ENCODE measurements at places on chromosomes 2 and 18.

DNA sequence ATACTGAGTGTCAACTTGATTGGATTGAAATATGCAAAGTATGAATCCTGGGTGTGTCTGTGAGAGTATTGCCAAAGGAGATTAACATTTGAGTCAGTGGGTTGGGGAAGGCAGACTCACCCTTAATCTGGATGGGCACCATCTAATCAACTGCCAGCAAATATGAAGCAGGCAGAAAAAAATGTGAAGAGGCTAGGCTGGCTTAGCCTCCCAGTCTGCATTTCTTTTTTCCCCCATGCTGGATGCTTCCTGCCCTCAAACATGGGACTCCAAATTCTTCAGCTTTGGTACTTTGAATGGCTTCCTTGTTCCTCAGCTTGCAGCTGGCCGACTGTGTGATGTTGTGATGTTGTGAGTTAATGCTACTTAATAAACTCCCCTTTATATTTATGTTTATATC, 577.4 kb downstream of the CPS1 start:
- DNase-seq, result no peak

DNA sequence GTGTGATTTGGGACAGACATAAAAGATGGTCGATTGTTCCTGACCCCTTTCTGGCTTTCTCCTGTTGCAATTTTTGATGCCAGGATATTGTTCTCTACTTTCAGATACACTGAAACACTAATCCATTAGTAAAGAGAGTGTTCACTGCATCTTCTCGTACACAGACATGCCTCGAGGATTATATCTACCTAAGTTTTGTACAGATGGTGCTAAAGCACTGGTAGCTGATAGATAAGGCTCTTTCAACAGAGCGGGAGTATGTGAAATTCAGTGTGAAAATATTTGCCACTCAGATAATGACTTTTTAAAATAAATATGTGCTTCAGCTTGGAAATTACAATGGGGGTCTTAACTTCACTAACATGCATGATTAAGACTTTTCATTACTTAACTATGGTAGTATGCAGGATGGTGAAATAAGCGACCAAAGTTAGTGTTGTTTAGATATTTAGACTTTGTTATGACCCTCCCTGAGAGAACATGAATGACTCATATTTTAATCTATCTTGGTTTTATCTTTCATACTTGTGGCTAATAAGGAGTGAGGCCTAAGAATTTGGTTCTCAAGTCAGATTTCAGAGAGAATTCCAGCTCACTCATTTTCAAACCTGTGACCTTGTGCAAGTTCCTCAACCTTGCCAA, 474.9 kb downstream of the NRXN1 start:
- DNase-seq, result no peak

GRCh38 chr2:182381225-182381624, 45.6 kb downstream of the PDE1A start:
- DNase-seq, result no peak

DNA sequence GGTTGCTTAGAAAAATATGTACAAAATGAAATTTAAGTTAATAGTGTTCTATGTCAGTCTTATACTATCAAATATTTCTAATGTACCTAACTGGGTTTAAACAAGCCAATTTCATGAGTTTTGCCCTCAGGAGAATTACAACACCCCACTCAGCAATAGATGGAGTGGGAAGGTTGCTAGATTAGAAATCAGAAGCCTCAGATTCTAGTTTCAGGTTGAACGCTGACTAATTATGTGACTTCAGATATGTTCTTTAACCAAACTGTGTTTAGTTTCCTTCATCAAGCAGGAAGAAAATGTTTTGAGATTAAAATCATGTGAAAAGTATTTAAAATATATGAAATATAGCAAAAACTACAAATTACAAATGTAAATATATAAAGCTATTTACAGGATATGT, 133.8 kb upstream of the KCNH7 start:
- DNase-seq, result no peak

- no peak for DNase-seq
These were observed 68.3 kb downstream of the TNS1 start for GRCh38 chr2:217934321-217935131.

GRCh38 chr2:24744356-24744755, 48.8 kb downstream of the PTRHD1 start:
- no peak for DNase-seq

- no peak for DNase-seq
These were observed 463.3 kb upstream of the CELF4 start for GRCh38 chr18:38028946-38029345.

DNA sequence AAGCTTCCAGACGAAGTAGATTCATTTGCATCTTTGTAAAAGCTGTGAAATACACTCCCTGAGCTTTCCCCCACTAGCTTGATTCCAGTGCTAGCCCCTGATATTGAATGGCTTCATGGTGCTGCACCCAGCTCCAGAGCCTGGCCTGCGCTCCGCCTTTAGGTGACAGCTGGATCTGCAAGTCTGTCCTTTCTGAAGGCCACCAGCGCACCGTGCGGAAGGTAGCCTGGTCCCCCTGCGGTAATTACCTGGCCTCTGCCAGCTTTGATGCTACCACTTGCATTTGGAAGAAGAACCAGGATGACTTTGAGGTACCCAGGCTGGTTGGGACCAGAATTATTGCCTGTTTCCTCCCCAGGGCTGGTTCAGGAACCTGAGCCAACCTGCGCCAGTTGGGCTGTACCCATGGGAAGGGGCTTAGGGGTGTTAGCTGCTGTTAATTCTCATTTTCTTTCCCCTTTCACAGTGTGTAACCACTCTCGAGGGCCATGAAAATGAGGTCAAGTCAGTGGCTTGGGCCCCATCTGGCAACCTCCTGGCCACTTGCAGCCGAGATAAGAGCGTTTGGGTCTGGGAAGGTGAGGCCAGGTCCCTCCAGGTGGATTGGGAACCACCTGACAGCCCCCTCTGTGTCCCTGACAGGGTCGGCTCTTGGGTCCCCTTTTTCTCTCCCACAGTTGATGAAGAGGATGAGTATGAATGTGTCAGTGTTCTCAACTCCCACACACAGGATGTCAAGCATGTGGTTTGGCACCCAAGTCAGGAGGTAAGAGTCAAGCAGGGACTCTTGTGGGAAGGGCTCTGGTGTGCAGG, 1.3 kb downstream of the CIAO1 start:
- peak; percentile 69 for DNase-seq

GRCh38 chr2:23447405-23447804, 62.4 kb downstream of the KLHL29 start:
- no peak for DNase-seq

DNA sequence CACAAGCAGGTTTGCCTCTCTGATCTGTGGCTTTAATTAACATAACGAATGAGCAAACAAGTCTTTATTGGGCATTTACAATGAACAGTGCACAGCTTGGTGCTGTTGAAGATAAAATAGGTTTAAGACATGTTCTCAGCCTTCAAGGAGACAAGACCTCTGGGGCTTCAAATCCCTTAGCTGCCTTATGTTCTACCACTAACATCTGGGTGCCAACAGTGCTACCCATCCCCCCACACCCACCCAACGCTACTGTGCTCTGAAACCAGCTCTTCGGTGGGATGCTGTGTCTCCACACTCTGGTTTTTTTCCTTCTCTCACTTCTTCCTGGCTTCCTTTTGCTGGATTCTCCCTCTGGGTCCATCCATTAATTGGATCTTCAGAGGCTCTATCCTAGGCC, 14.1 kb upstream of the B3GNT2 start:
- no peak for DNase-seq

- DNase-seq, result no peak
These were observed 15.3 kb upstream of the RGPD4 start for GRCh38 chr2:107811411-107811810.

- DNase-seq, result no peak
These were observed 249.8 kb downstream of the NBAS start for GRCh38 chr2:15311201-15311907.

- peak; percentile 73 for DNase-seq
These were observed 59.6 kb downstream of the MYT1L start for GRCh38 chr2:2271469-2271941.

DNA sequence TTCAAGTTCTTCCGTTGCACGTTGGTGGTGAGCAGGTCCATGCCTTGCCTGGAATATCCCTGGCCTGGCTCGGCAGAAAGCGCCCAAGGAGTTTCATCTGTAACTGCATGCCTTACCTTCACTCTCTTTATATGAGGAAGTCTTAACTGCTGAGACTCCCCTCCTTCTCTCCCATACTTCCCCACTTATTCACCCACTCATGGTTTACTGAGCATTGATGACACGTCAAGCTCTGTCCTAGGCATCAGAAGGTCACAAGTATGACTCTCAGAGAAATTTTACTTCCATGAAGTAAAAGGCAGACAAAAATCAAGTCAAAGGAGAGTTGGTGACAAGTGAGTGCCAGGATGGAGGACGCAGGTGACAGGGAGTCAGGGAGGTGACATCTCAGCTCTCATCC, 68.2 kb downstream of the TBC1D8 start:
- DNase-seq, result no peak

- DNase-seq, result no peak
These were observed 6.1 kb upstream of the EMX1 start for GRCh38 chr2:72911256-72911655.

- no peak for DNase-seq
These were observed 139.2 kb downstream of the MGAT5 start for GRCh38 chr2:134393075-134393461.

Measured in WERI-Rb-1 (cell line).